ENCODE measurements at places on chromosomes 6 and 20.

- no peak for DNase-seq
These were observed 116.9 kb downstream of the KIF13A start for GRCh38 chr6:17870300-17871188.

DNA sequence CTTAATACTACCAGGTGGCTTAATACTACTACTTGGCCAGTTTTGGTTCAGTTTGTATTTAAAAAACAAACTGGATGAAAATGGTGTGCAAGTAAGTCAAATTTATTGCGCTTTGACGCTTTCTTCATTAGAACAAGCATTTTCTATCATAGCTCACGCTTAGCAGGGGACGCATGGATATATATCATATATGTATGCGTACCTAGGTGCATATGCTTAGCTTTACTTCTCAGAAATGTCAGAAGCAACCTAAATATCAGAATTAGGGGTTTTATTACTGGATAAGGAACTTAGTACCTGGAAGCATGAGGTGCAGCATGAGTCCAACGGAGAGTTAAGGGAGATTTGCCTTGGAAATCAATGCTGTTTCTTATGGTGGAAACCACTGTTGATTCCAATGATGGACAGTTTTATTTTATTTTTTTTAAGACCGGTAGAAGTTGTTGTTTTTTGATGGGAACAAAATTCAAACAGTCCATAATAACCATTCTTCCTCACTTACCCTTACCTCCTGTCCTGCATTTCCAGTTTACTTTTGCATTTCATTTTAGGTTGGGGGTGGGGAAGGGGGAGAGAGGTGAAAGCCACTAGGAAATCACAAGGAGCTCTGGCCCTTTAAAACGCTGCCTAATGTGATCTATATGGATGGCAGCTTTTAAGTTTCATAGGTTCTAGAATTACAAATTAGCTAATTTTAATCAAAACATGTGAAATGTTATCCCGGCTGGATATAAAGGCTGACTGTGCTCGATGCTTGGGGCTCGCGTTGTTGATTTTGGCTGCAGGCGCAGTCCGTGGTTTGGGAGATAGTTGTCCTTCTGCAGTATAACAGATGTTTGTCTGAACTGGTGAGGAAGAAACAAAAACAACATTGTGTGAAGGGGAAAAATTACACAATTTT is 2.1 kb downstream of the SOBP start:
- DNase-seq = peak; percentile 10

- no peak for DNase-seq
These were observed 385.3 kb downstream of the CDC5L start for GRCh38 chr6:44772838-44773237.

DNA sequence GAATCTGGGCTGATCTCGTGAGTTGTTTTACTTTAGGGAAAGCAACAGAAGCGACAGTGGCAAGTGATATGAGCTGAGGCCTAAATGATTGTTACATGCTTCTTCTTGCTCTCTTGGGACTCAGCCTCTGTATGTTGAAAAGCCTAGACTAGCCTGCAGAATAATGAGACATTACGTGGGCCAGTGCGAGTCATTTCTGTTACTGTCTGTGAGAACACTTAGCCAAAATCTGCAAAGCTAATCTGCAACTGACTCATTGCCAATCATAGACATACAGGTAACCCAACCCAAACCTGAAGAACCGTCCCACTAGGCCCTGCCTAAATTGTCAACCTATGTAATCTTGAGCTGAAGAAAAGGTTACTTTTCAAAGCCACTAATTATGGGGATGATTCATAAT is 77.4 kb upstream of the F13A1 start:
- no peak for DNase-seq

- no peak for DNase-seq
These were observed 115.7 kb upstream of the SALL4 start for GRCh38 chr20:51917886-51918535.

GRCh38 chr6:26388441-26388840 is 5.5 kb downstream of the BTN2A2 start:
- DNase-seq = no peak

GRCh38 chr6:121873595-121873994 is 438.1 kb downstream of the GJA1 start:
- no peak for DNase-seq

DNA sequence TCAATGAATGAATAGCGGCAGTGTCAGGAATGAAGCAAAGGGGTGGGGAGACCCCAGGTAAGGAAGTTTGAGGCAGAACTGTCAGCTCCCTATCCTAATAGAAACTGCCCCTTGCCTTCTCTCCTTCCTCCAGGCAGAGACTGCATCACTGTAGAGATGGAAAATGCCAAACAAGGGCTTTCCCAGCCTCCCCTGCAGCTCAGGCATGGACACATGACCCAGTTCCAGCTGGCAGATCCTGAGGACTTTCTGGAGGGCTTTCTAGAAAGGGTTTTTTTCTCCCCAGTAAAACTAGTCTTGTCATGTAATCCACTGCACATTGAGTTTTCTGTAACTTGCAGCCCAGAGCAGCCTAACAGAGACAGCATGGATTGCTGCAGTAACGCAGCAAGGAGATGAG is 17.9 kb upstream of the PNPLA1 start:
- DNase-seq = no peak
